Activated CD8-positive, alpha-beta T cell treated with anti-CD3 and anti-CD28 coated beads for 36 hours (primary cell): ENCODE measurements at places on chromosomes 12 and 14. TPM values are rescaled to one million over a fixed set of nuclear protein-coding genes. Genes with fewer than 3 reads are reported as not detected.

The BEST3 gene
- total RNA-seq: not detected

- H3K27me3 ChIP-seq: no peaks in the 10 kb centered on the region
- peak; percentile 59 for DNase-seq
- peaks cover 15% of the 10 kb centered on the region for H3K36me3 ChIP-seq
- peak overlapping the region; percentile 61 for H3K27ac ChIP-seq
- no peak overlapping the region for H3K4me3 ChIP-seq
- H3K4me1 ChIP-seq: peaks cover 38% of the 10 kb centered on the region
Observed at GRCh38 chr12:113862590-113863454, 103.3 kb downstream of the RBM19 start.

The NABP2 gene
- total RNA-seq: 58.7 TPM

- no peaks in the 10 kb centered on the region for H3K27me3 ChIP-seq
- H3K36me3 ChIP-seq: no peaks in the 10 kb centered on the region
- H3K4me3 ChIP-seq: no peak overlapping the region
- H3K4me1 ChIP-seq: peaks cover 13% of the 10 kb centered on the region
- no peak overlapping the region for H3K27ac ChIP-seq
Observed at GRCh38 chr14:68606176-68606575, 186.7 kb downstream of the ZFP36L1 start.

The VDR gene
- total RNA-seq: 86.4 TPM

The CLEC4C gene
- total RNA-seq: not detected

The PSEN1 gene
- total RNA-seq: 23.1 TPM

- H3K27me3 ChIP-seq: peaks cover 8% of the 10 kb centered on the region
- H3K4me1 ChIP-seq: no peaks in the 10 kb centered on the region
- no peaks in the 10 kb centered on the region for H3K36me3 ChIP-seq
- H3K4me3 ChIP-seq: no peak overlapping the region
Observed at GRCh38 chr12:66603461-66603860, 75.4 kb downstream of the GRIP1 start.
